ENCODE measurements at places on chromosomes 3 and 15.

- no peak for DNase-seq
These were observed 8.9 kb downstream of the CA12 start for GRCh38 chr15:63372753-63373152.

- DNase-seq, result no peak
These were observed 127.1 kb downstream of the KCNMB2 start for GRCh38 chr3:178663201-178663934.

GRCh38 chr15:100291106-100291505, 50.7 kb downstream of the ADAMTS17 start:
- DNase-seq, result no peak

GRCh38 chr3:118766306-118766669, 268.4 kb downstream of the IGSF11 start:
- no peak for DNase-seq

GRCh38 chr15:27222479-27222878, 251.5 kb downstream of the GABRG3 start:
- no peak for DNase-seq

- no peak for DNase-seq
These were observed 169.4 kb downstream of the SHQ1 start for GRCh38 chr3:72678867-72679266.

DNA sequence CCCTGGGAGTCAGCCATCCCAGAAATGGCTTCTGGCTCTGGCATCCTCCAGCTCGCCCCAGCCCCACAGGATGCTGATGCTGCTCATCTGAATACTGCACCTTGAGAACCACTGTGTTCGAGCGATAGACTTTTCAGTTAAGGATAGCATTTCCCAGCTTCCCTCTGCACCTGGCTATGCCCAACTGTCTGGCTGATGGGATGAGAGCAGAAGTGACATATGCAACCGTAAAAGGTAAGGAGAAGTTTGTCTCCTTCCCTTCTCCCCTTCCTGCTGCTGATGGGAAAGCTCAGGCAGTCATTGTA, 9.7 kb upstream of the HHATL start:
- no peak for DNase-seq

DNA sequence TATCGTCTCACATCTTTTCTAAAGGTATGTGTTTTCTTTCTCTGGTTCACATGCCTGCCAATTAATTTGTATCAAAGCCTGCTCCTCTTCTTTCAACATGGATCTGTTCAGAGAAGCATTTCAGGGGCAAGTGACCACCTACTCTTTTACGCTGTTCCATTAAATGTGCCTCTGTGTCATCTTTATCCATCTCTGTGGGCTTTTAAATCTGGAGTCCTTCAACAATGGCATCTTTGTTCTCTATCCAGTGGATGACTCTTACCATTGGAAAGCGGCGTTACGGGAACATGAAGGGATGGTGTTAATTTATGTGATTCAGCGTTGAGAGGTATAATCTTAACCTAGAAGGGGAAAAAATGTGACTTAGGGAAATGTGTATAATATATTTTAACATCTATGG, 92.7 kb upstream of the CFAP20DC start:
- no peak for DNase-seq

DNA sequence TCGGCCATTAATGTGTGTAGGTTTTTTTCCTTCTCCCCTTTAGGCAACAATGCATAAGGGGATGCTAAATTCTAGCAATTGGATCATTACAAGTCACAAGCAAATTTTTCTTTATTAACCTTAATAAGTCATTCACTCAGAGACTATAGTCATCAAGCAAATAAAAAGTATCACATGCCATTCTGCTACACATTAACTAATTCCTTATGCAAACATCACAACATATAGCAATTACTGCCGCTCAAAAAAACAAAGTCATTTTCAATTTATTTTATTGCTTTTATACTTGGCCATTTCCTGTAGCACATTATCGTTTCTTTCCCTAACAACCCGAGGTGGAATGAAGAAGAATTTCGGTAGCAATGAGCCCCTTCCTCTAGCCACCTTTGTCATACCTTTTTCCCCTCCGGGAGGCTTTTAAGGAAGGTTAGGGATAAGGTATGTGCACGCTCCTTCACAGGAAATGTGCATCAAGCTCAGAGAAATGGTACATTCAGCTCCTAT, 421.2 kb downstream of the TIGIT start:
- no peak for DNase-seq

- DNase-seq, result peak; percentile 80
These were observed 627.0 kb upstream of the TBL1XR1 start for GRCh38 chr3:177824190-177824786.

- no peak for DNase-seq
These were observed 450.6 kb upstream of the TBL1XR1 start for GRCh38 chr3:177647876-177648275.

GRCh38 chr3:119145500-119146167, at the start of gene TEX55:
Gene TEX55 (plus strand): TSS chr3:119146165. CDS start chr3:119146190, 25 bp downstream.
- DNase-seq, result peak; percentile 56

- no peak for DNase-seq
These were observed 25.3 kb downstream of the LPP start for GRCh38 chr3:188179006-188179966.

DNA sequence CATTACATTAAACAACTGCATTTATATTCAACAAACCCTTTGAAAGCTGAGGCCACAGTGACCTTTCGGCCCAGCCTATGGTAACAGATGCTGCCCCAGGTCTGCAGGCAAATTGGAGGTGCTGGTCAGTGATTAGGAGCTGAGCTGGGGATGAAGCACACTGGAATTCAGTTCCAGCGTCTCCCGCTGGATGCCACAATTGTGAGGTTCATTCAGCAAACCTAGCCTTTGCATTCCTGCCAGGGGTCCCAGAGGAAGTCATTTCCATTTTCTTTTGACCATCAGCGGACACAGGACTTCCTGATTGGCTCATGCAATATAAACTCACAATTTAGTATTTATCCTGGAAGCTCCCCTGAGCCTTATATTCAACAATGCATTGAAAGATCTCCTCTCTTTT, 89.5 kb downstream of the IL20RB start:
- DNase-seq, result no peak

- no peak for DNase-seq
These were observed 215.0 kb downstream of the WNT5A start for GRCh38 chr3:55272031-55272645.

DNA sequence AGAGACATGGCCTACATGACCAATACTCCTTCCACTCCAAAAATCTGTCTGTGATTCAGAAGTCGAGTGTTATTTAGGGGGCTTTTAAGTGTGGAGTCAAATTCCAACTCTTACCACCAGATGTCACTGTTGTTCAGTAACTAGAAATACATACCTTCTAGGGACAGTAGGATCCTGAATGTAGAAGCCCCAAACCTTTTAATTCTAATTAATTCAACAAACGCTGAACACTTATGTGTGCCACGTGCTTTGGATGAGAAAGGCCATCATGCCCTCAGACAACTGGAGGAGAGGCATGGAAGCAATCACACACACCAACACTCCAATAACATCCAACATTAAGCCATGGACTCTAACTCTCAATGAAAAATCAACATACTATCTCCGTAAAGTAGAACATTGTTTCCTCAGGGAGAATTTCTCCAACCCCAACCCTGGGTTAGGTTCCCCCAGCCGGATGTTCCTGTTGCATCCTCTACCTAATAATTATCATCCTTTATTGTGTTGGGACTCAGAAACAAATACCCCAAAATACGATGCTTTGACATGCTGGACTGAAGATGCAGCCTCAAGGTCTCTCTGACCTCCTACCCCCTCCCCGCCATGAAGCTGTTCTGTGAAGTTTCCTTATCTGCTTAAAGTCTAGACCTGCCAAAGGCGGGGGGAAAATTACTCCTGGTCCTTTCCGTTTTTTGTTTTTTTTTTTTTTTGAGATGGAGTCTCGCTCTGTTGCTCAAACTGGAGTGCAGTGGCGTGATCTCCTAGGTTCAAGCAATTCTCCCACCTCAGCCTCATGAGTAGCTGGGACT, 8.0 kb upstream of the CCDC13 start:
- DNase-seq, result peak; percentile 65

GRCh38 chr3:79810581-79810980, 42.8 kb upstream of the ROBO1 start:
- DNase-seq, result no peak

- DNase-seq, result peak; percentile 48
These were observed 78.7 kb downstream of the PLXNA1 start for GRCh38 chr3:127061641-127062040.

GRCh38 chr3:161038725-161039124, 66.4 kb downstream of the B3GALNT1 start:
- no peak for DNase-seq

GRCh38 chr3:181578743-181579142, 133.0 kb upstream of the SOX2 start:
- DNase-seq, result no peak

- no peak for DNase-seq
These were observed 70.4 kb downstream of the CBLB start for GRCh38 chr3:105798381-105798934.

DNA sequence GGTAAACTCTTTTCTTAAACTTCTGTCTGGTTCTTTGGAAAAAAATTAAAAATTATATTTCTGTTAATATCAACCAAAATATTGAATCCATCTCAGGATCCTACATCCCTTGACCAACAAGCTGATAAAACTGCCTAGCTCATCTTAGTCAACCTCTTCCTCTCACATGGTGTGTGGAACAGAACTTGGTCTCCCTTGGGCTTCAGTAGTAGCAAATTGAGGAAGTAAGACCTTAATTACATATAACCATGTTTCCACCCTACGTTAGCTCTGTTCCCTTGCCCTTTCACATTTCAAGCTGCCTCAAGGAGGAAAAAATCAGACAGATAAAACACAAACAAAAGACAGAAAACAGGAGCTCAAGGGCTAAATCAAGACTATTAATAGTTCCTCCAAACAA, 116.4 kb downstream of the GREM1 start:
- DNase-seq, result no peak

DNA sequence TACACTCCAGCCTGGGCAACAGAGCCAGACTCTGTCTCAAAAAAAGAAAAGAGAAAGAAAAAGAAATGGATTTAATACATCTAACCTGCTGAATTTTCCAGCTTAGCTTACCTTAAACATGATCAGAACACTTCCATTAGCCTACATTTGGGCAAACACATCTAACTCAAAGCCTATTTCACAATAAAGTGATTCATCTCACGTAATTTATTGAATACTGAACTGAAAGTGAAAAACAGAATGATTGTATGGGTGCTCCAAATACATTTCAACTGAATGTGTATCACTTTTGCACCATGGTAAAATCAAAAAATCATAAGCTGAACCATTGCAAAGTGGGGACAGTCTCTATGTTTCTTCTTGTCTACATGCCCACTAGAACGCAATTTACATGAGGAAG, 9.0 kb downstream of the PIK3R4 start:
- no peak for DNase-seq

DNA sequence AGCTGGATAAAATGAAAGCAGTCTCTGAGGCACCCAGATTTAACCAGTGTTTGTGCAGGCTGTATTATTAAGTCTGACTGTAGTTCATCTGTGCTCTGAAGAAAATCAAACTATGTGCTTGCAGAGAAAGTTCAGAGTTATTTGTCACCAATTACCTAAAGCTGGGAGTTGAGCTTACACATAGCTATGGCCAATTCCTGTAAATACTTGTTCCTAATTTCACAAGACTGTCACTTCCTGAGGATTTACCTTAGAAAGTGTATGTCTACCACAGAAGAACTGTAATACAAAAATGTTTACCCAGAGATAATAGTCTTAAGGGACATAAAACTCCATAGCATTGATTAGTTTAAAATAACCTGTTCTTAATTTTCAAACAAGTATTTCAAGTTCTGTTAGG, 628.4 kb upstream of the TGFBR2 start:
- no peak for DNase-seq

GRCh38 chr3:58041826-58042324, 33.7 kb downstream of the FLNB start:
- DNase-seq, result no peak

DNA sequence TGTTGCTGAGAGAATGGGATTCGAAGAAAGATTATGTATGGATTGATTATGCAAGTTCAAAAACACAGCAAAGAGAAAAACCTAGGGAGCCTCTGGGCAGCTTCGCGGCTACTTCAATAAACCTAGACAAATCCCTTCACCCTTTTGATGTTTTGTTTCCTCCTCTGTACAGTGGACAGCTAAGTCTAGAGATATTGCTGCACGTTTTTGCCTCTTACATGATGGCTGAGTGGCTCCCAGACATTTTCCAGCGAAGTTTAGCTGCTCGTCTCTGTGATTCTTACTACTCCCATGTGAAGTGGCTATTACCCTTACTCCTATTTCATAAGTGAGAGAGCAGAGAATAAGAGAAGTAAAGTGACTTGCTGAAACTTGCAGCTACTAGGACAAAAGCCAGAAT, 695.0 kb upstream of the GRM7 start:
- DNase-seq, result no peak

- DNase-seq, result no peak
These were observed 87.7 kb downstream of the MEGF11 start for GRCh38 chr15:66165856-66166255.

GRCh38 chr3:12258911-12259310, 30.0 kb upstream of the PPARG start:
- DNase-seq, result no peak

GRCh38 chr3:43968465-43968864, 273.2 kb upstream of the TOPAZ1 start:
- no peak for DNase-seq

DNA sequence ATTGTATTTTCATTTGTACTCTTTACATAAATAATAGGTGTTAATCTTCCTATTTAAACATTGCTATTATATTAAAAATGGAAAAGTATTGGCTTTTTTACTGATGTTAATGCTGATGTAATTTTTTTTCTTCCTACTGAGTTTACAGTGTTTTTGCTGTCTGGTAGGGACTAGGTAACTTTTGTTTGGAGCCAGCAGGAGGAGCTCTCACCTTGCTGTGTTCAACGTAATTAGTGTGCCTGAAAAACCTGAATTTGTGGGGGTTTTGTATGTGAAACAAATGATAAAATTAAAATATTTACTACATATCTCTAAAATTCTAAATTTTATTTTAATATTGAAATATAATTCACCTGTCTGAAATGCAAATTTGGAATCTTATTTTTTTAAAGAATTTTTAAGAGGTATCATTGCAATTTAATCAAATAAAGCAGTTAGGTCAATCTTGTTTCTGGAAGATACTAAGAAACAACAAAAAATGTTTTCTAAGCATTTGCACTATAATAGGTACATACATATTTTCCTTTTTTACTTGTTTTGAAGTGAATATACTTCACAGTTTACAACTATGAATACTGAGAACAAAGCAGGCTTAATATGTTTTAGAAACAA, 48.8 kb downstream of the EPHA6 start:
- peak; percentile 65 for DNase-seq

GRCh38 chr3:58633157-58633865, 33.3 kb downstream of the FAM3D start:
- peak; percentile 72 for DNase-seq

DNA sequence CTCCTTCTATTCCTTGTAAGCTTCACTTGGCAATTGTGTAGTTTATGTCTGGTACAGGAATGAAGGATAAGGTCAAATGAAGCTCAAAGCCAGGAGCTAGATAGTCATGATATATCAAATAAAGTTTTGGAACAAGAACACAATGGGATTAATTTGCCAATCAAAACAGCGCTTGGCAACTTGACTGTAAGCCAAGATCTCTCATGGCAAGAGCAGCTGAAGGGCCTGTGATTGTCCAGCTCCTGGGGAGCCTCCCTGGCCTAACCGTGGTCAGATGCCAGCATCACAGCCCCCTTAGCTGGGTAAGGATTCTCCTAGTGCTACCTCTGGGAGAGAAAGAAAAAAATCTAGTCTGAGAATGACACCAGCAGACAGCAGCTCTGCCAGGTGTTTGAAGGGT, 97.2 kb downstream of the LIPC start:
- no peak for DNase-seq
